ENCODE measurements at places on chromosomes 13 and 19. TPM values are rescaled to one million over a fixed set of nuclear protein-coding genes. Genes with fewer than 3 reads are reported as not detected.
A peak's percentile ranks its signal among the peaks of the same experiment; 100 is the strongest.

- peak overlapping the region; percentile 69 for H3K4me3 ChIP-seq
- H3K4me1 ChIP-seq, result no peaks in the 10 kb centered on the region
- DNase-seq, result peak; percentile 62
- H3K36me3 ChIP-seq, result no peaks in the 10 kb centered on the region
Measured at GRCh38 chr19:21586311-21587116, 81.1 kb downstream of the ZNF429 start.

DNA sequence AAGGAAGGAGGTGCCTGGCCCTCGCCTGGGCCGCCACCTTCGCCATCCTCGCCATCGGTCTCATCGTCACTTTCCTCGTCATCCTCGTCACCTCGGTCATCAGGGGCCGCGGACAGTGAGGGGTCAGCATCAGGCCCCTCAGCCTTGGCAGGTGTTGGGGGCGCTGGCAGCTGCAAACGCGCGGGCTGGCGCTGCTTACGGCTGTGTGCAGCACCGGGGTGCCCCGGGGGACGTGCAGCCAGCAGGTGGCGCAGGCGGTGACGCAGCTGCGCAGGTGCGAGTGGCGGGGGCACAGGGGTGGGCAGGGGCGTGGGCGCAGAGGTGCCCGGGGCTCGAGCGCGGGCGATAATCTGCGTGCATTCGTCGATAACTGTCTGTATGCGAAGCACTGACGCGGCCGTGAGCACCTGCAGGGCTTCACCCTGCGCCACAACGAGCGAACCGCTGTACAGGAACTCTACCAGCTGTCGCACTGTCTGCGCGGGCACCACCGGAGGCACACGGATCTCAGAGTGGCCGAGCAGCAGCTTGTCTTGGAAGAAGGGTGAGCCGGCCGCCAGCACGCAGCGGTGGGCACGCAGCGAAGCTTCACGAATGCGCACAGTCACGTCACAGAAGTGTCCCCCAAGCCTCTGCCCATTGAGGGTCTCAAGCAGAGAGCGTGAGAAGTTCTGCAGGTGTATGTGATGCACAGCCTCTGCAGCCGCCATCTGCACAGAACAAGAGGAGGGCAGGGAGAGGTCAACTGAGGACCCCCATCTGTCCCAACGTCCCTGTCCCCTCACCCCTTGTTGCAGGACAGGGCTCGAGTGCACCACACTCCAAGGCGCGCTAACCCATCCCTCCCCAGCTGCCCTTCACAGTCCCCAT lies 2.4 kb downstream of the ZBTB45 start:
- no peaks in the 10 kb centered on the region for H3K36me3 ChIP-seq
- no peak overlapping the region for H3K4me3 ChIP-seq
- no peaks in the 10 kb centered on the region for H3K27me3 ChIP-seq
- DNase-seq, result peak; percentile 33
- peaks cover 36% of the 10 kb centered on the region for H3K4me1 ChIP-seq

The CEACAM6 gene
- not detected for total RNA-seq

The PTH2 gene
- not detected for total RNA-seq

- no peaks in the 10 kb centered on the region for H3K27me3 ChIP-seq
- peak; percentile 36 for DNase-seq
- no peaks in the 10 kb centered on the region for H3K4me1 ChIP-seq
- H3K36me3 ChIP-seq, result no peaks in the 10 kb centered on the region
- H3K4me3 ChIP-seq, result no peak overlapping the region
Measured at GRCh38 chr13:25406377-25406776, 34.6 kb downstream of the ATP8A2 start.

DNA sequence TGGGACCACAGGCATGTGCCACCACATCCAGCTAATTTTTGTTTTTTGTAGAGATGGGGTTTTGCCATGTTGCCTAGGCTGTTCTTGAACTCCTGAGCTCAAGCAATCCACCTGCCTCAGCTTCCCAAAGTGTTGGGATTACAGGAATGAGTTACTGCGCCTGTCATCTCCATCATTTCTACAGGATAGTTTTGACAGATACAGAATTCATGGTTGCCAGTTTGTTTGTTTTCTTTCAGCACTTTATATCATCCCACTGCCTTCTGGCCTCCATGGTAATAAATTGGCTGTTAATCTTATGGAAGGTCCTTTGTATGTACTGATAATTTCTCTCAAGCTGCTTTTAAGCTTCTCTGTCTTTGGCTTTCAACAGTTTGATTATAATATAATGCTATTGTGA lies 165.2 kb downstream of the RNF17 start:
- peaks cover 17% of the 10 kb centered on the region for H3K27me3 ChIP-seq
- H3K36me3 ChIP-seq, result no peaks in the 10 kb centered on the region
- H3K27ac ChIP-seq, result no peak overlapping the region
- DNase-seq, result no peak

- H3K27me3 ChIP-seq, result no peaks in the 10 kb centered on the region
- H3K4me3 ChIP-seq, result peak overlapping the region; percentile 68
- DNase-seq, result no peak
Measured at GRCh38 chr19:12783849-12784393, 7.4 kb upstream of the JUNB start.

- H3K36me3 ChIP-seq, result no peaks in the 10 kb centered on the region
- H3K4me1 ChIP-seq, result no peaks in the 10 kb centered on the region
- no peak overlapping the region for H3K4me3 ChIP-seq
- no peak for DNase-seq
- no peaks in the 10 kb centered on the region for H3K27me3 ChIP-seq
Measured at GRCh38 chr19:55689411-55690108, 14.5 kb downstream of the EPN1 start.

DNA sequence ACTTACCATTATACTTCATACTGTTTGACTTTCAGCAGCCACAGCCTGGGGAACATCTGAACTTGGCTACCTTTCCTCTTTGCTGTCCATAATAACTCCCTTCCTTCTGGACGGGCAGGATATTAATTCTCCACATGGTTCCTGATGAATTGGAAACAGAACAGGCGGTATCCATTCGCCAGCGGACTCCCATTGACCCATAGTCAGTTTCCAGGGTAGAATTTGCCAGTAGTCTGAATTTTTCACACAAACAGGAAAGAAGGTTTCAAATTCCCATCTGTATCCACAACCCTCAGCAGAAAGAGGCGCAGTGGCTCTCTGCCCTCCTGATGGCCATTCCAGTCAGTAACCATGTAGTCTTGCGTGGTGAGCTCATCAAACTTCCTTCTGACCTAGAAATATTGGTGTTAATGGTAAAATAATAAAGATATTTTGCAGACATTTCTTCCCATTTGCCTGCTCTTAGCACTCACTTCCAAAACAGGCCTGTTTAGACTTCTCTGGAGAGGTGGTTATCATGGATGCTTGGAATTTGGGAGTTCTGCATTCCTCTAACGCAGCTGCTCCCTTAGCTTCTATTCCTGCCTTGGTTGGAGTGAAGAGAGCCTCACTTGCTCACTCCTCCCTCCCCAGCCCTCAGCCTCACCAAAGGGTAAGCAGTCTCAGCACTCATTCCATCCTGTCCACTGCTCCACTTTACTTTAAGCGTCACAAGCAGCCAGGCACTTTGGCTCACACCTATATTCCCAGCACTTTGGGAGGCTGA lies 75.0 kb upstream of the OXGR1 start:
- no peak for DNase-seq
- H3K4me1 ChIP-seq, result no peaks in the 10 kb centered on the region
- no peaks in the 10 kb centered on the region for H3K27me3 ChIP-seq
- no peaks in the 10 kb centered on the region for H3K36me3 ChIP-seq

The FCER2 gene
- not detected for total RNA-seq

DNA sequence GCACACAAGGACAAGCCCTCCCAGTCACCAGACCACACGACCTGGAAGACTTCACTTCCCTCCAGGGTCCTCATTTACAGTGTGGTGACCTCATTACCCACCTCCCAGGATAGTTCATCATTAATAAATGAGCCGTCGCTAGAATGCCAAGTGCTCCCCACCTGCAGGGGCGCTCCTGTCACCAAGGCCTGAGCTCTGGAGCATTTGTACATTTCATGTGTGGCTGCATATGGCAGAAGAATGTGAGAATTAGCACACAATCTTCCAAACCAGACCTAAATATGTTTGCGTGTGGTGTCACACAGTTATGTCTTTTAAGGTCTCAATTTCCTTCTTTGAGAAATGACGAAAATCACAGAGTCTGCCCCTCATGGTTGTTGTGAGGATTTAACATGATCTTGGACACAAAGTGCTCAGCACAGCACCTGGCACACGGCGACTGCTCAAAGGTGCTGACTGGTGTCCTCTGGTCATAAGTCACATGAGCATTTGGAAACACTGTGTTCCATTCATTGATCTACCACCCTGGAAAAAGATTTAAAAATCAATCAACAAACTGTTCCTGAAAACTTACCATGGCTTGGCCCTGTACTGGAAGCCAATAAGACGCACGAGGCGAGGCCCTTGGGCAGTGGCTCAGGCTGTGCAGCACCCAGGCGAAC lies 150.6 kb upstream of the SPACA7 start:
- no peaks in the 10 kb centered on the region for H3K4me1 ChIP-seq
- no peak overlapping the region for H3K4me3 ChIP-seq
- H3K27me3 ChIP-seq, result no peaks in the 10 kb centered on the region
- DNase-seq, result no peak
